CD4-positive, alpha-beta T cell treated with Interleukin-10 for 1 hour (primary cell): ENCODE measurements at places on chromosomes 1 and 21.

- DNase-seq = no peak
Observed at GRCh38 chr1:243496187-243496646, 240.4 kb downstream of the SDCCAG8 start.

DNA sequence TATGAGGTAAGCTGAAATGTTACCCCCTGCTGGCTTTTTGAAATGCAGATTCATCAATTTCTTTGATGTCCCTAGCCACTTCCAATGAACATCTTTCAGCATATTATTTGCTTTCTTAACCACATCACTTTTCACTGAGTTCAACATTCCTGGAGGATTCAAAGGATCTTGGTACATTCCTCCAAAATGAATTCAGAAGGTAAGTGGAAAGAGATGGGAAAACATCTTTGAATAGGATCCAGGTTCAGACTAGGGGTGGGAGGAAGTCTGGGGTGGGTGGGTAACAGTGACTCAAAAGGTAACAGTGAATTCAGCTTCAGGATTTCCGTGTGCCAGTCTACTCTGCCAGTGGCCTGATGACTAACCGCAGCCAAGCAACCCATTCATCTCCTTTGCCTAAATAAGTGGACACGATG lies 180.7 kb downstream of the ZC3H11B start:
- no peak for DNase-seq

DNA sequence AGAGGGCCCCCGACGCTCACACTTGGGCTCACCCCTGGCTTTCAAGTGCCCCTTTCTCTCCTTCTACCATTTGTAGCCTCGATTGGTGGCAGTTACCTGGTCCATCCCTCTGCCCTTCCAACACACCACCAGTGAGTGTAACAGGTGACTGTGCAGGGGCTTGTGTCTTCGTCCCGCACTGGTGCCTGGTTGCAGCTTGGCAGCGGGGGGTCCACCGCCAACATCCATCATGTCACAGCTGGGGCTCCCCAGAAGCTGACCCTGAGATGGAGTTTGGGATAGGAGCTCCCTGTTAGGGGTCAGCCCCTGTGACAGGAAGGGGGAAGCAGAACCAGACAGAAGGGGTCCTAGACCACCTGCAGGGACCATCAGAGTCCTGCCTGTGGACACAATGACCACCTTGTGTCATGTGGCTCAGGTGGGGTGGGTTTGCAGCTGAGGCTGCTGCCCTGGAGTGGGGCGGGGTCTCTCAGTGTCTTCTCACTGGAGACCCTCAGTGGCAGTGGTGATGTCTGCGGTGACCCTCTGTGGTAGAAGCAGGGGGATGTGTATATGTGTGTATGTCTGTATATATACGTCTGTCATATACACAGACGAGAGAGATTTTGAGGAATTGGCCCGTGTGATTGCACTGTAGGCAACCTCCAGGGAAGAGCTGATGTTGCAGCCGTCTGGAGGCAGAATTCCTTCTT lies 3.6 kb upstream of the CALML6 start:
- no peak for DNase-seq

DNA sequence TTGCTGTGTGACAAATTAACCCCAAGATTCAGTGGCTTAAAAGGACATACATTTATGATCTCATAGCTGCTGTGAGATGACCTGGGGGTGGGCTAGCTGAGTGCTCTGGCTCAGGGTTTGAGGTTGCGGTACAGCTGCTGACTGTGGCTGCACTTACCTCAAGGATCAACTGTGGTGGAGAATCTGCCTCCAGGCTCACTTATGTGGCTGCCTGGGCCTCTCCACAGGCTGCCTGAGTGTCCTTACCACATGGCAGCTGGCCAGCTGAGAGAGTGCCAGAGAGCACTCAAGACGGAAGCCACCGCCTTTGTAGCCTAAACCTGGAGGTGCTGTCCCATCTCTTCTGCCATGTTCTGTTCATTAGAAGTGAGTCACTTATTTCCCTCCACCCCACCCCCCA lies 5.7 kb downstream of the LRRC71 start:
- no peak for DNase-seq

DNA sequence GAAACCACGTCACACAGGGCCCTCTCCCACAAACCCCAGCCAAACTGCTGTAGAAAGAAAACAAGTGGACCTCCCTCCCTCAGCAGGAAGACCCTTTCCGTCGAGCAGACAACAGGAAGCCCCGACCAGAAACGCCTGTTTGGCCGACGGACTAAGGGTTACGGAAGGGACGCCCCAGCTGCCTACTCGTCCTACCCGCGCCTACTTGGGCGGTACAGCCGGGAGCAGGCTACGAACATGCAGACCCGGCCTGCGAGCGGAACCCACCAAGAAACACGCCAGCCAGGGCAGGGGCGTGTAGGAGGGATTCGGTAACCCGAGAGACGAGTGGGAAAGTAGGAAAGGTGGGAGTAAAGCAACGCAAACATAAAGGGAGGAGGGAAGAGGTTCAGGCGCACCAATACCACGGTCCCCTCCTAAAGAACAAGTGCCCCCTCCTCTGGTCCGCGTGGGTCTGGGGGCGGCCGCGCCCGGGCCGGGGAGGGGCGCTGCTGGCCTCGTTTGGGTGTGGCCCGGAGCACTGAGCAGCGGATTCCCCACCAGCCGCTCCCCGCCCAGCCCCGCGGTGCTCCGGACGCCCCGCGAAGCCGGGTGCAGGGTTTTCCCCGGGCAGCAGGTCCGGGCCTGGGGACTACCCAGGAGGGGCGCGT lies 450 bp downstream of the S100A10 start:
- DNase-seq = peak; percentile 51

- no peak for DNase-seq
Observed at GRCh38 chr21:43978060-43978459, 34.0 kb upstream of the TRAPPC10 start.

GRCh38 chr1:227120826-227121225 lies 180.7 kb downstream of the COQ8A start:
- no peak for DNase-seq

- no peak for DNase-seq
Observed at GRCh38 chr1:211736351-211736915, 61.0 kb upstream of the NEK2 start.

GRCh38 chr1:52238474-52238873 lies 96.6 kb downstream of the ZFYVE9 start:
- DNase-seq = no peak

DNA sequence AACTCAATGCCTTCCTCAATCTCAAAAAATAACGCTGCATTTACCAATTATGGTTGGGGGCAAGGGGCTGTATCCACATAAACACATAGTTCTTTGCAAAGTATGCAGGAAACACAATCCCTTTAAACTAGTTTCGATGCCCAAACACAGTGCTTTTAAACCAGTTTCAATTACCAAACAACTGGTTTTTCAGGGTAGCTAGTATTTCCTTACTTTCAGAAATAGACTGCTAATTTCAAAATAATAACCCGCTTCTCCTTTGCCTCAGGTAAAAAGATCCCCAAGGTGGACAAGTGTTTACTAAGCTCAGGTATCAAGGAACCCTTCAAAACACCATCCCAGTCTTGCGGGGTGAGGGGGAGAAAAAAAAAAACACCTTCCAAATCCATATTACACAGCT lies 2.8 kb downstream of the SIPA1L2 start:
- DNase-seq = no peak

- DNase-seq = no peak
Observed at GRCh38 chr21:16342932-16343331, 613.1 kb downstream of the USP25 start.

- DNase-seq = no peak
Observed at GRCh38 chr1:19073311-19074186, 117.1 kb upstream of the IFFO2 start.

GRCh38 chr1:117436513-117436912 lies 69.3 kb downstream of the MAN1A2 start:
- DNase-seq = no peak

DNA sequence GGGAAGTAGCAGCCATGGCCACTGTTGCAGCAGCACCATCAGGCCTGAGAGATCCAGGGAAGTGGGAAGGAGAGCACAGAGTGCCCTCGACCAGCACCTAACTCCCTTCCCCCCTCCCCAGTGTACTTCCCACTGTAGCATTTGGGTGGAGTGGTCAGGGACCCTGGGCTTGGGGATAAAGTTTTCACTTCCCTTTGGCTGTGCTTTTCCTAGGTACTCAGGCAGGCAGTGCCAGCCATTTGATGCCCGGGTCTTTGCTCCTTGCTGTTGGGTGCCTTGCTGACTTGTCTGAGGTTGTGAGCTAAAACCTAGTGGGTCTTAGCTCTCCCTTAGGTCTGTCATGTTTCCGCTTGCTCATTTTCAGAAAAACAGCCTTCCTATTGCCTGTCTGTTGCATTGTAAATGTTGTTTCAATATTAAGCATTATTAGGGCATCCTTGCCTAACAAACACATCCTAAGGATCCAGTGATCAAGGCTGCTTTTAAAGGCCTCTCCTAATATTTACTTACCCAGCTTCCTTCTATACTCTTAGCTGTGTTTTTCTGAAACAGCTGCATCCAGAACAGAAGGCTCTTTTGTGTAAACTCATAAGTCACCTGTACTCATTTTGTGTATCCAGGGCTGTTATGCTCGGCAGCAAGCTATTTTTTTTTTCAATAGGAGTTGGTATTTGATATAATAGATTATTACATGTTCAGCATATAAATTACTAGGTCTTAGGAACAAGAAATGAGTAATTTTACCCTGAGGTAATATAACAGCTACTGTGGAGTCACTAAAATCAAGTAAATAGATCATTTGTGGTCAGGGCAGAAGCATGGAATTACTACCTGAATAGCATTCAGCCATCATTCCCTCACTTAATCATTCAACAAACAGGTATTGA lies 418.6 kb upstream of the PROX1 start:
- DNase-seq = no peak
